ENCODE measurements at places on chromosomes 12 and 14. TPM values are rescaled to one million over a fixed set of nuclear protein-coding genes. Genes with fewer than 3 reads are reported as not detected.

Gene GLS2
- total RNA-seq, result 5.2 TPM

- DNase-seq, result no peak
Observed at GRCh38 chr12:113471619-113472171, at the start of gene LHX5. Gene LHX5, minus strand, starts transcription at chr12:113471871. Its CDS starts 373 bp downstream, at chr12:113471498.

- DNase-seq, result no peak
Observed at GRCh38 chr12:130254461-130255276, 83.0 kb upstream of the PIWIL1 start.

DNA sequence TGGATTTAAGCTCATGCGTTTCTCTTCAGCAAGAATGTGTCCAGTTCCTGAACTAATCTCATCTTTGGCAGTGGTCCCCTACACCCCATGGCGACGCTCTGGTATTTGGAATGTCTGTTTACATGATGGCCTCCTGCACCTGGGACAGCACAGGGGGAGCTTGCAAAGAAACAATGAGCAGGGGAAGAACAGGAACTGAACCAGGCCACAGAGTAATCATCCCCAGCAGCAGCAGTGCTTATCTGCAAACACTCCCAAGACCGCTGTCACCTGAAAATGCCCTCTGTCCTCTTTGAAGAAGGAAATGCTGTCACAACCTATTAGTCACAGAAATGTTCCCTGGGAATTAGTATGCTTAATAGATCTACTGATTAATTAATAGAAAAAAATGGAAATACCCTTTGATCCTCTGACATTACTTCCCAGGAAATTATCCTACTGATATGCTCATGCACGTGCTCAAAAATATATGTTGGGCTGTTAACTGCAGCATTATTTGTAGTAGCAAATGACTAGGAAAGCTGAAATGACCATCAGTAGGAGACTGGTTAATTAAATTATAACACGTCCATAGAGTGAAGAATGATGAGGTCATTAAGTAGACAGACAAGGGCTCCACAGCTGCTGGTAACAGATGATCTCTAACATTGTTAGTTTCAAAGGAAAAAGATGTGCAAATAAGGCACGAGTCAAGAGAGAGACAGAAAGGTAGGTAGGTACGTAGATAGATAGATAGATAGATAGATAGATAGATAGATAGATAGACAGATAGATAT is 279.3 kb upstream of the FLRT2 start:
- DNase-seq, result no peak
